PC-3 (cell line): ENCODE measurements at places on chromosomes 3 and 15.

DNA sequence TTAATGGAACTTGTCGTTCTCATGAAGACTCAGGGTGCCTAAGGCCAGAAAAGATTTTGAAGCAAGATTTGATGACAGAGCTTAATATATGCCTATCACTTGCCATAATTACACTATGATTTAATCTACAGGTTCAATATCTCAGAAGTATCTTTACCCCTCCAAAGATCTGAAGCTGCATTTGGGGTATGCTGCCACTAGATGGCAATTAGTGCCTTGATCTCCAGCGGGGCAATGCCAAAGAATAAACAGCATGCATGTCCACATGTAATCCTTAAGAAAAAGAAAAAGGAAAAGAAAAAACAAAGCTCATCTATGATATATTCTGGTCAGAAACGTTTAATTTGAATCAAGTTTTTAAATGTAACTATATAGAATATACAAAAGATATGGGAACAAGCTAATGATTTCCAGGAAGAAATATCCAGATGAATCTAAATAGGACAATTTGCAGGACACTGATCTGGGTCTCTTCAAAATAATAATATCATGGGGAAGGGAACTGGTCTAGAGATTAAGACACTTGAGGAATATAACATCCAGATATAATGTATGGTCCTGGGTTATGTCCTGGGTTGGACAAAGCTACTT is 55.0 kb upstream of the SOX14 start:
- no peak overlapping the region for H3K27ac ChIP-seq
- no peaks in the 10 kb centered on the region for H3K36me3 ChIP-seq
- no peaks in the 10 kb centered on the region for H3K4me1 ChIP-seq

GRCh38 chr3:31839144-31839917 is 141.7 kb downstream of the OSBPL10 start:
- H3K27me3 ChIP-seq = no peaks in the 10 kb centered on the region
- H3K4me3 ChIP-seq = no peak overlapping the region
- no peak overlapping the region for H3K27ac ChIP-seq
- no peak for DNase-seq

- peaks cover 6% of the 10 kb centered on the region for H3K4me1 ChIP-seq
- H3K27me3 ChIP-seq = no peaks in the 10 kb centered on the region
- H3K27ac ChIP-seq = no peak overlapping the region
- no peaks in the 10 kb centered on the region for H3K36me3 ChIP-seq
- DNase-seq = no peak
- H3K4me3 ChIP-seq = peak overlapping the region; percentile 88
Observed at GRCh38 chr15:96358001-96358801, 27.7 kb downstream of the NR2F2 start.

GRCh38 chr3:4866866-4867265 is 112.4 kb upstream of the BHLHE40 start:
- no peaks in the 10 kb centered on the region for H3K27me3 ChIP-seq
- peak overlapping the region; percentile 32; the same call in 1 of the 2 replicates for H3K4me3 ChIP-seq
- H3K4me1 ChIP-seq = peaks cover 16% of the 10 kb centered on the region
- DNase-seq = peak; percentile 29

DNA sequence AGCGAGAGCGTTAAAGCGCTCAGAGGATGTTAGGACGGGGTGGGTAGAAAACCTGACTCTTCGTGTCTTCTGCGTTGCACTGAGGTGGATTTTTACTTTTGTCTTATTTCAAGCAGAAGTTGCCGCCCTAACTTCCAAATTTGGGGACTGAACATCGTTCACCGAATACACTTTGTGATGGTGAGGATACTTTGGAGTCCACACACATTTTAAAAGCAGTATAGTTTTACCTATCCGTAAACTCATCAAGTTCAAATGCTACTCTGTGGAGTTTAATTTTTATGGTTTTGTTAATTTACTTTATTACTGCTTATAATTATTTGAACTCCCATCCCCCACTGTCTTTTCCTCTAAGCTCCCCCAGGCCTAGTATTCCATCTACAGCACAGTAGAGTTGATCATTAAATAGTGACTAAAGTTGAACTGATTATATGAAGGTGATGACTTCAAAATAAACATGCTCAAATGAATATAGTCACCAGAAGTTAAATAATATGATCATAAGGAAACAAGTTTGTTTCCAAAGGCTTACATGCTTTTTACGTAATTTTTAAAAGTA is 617 bp upstream of the EOGT start:
- DNase-seq = no peak
- no peaks in the 10 kb centered on the region for H3K27me3 ChIP-seq
- H3K27ac ChIP-seq = peak overlapping the region; percentile 52

- no peaks in the 10 kb centered on the region for H3K36me3 ChIP-seq
- H3K27me3 ChIP-seq = no peaks in the 10 kb centered on the region
- H3K27ac ChIP-seq = no peak overlapping the region
- no peak for DNase-seq
Observed at GRCh38 chr3:125123451-125124305, 67.9 kb upstream of the HEG1 start.

GRCh38 chr15:38593524-38593923 is 28.9 kb upstream of the RASGRP1 start:
- no peak overlapping the region for H3K4me3 ChIP-seq
- peaks cover 15% of the 10 kb centered on the region for H3K27me3 ChIP-seq
- H3K4me1 ChIP-seq = peaks cover 8% of the 10 kb centered on the region; the same call in 1 of the 2 replicates
- no peak overlapping the region for H3K27ac ChIP-seq

DNA sequence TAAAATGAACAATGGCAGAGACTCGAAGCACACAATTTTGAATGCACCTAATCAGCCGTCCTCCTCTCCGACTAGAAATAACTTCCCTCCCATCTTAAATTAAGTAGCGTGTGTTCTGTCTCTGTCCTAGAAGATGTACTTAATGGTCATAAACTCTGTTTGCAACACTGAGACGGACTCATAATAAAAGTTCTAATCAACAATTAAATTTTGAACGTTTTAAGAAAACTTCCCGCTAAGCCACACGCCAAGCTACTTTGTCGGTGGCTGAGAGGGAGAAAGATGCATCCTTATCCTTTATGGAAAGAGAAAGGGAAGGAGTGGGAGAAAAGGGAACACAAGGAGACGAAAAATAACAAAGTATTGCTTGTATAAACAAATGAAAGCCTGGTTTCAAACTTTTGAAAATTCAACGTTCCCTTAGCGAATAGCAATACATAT is 989 bp downstream of the GNB4 start:
- no peak for DNase-seq
- H3K4me3 ChIP-seq = peak overlapping the region; percentile 82
- peaks cover 41% of the 10 kb centered on the region for H3K27me3 ChIP-seq

DNA sequence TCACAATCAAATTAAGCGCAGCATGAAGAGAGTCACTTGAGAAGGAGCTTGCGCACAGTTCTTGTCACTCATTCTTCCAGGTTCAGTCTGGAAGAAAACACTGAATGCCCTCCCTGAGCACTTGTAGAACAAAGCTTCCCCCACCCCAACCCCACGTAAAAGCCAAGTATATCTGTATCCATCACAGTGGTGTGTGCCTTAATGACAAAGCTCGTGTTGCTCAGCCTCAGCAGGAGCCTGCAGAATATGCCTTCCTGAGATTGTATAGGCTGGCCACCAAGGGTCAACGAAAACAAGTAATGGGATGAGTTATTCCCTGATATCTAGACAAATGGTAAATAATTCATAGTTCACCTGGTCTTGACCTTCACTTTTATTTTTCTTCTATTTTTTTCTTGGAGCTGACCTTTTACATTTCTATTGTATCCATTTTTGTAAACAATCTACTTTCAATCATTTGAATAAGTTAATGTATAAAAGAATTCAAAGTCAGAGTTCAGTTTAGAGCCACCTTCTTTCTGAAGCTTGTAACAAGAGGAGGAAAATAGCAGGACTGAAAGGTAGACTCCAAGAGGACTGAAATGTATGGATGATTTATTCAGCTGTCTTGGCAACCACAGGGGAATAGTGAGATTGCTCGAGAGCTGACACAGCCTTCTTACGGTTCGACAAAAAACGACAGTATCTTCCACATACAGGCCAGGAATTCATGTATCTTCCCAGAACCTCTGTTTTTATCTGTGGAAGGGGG is 405.5 kb upstream of the TPM1 start:
- no peak overlapping the region for H3K4me3 ChIP-seq
- no peaks in the 10 kb centered on the region for H3K4me1 ChIP-seq
- H3K36me3 ChIP-seq = no peaks in the 10 kb centered on the region
- no peak overlapping the region for H3K27ac ChIP-seq
- H3K27me3 ChIP-seq = no peaks in the 10 kb centered on the region
- no peak for DNase-seq

DNA sequence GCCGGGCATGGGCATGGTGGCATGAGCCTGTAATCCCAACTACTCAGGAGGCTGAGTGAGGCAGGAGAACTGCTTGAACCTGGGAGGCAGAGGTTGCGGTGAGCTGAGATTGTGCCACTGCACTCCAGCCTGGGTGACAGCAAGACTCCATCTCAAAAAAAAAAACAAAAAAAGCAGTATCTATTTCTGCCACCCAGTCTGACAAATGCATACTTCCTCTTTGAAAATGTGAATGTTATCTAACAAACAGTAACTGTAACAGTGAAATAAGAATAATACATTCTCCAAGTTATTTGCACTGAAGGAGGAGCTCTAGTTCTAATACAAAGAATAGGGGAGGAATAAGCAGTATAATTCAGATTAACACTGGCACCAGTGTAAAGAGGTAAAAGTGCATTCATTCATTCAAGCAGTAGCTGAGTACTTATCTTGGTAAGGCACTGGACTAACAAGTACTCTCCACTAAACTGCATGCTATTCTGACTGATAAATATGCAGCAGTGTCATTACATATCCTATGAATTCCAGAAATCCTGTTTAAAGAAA is 12.9 kb downstream of the VPS13C start:
- no peak overlapping the region for H3K27ac ChIP-seq
- no peaks in the 10 kb centered on the region for H3K36me3 ChIP-seq
- H3K27me3 ChIP-seq = no peaks in the 10 kb centered on the region
- H3K4me1 ChIP-seq = no peaks in the 10 kb centered on the region
- H3K4me3 ChIP-seq = no peak overlapping the region
- no peak for DNase-seq

DNA sequence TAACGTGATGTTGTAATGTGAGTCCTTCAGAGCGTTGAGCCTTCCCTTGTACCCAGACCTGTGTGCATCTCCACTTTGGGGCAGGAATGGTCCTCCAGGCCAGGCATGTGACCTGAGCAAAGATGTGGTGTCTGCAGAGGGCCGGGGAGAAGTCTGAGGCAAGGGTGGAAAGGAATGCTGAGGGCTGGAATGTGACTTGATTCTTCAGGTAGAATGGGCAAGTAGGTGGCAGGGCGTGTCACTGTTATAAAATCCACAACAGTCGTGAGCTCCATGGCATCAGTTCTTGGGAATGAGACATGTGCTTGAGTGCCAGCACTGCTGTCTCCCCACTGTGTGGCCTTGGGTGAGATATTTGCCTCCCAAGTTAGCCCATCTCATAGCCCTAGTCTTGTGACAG is 24.0 kb upstream of the BSN start:
- H3K4me3 ChIP-seq = no peak overlapping the region
- H3K27me3 ChIP-seq = no peaks in the 10 kb centered on the region
- peak; percentile 23 for DNase-seq
- H3K4me1 ChIP-seq = no peaks in the 10 kb centered on the region

- H3K4me1 ChIP-seq = no peaks in the 10 kb centered on the region
- DNase-seq = no peak
- no peak overlapping the region for H3K4me3 ChIP-seq
- H3K27me3 ChIP-seq = peaks cover 69% of the 10 kb centered on the region
- no peak overlapping the region for H3K27ac ChIP-seq
Observed at GRCh38 chr15:34755419-34755773, 598 bp upstream of the GJD2 start.

DNA sequence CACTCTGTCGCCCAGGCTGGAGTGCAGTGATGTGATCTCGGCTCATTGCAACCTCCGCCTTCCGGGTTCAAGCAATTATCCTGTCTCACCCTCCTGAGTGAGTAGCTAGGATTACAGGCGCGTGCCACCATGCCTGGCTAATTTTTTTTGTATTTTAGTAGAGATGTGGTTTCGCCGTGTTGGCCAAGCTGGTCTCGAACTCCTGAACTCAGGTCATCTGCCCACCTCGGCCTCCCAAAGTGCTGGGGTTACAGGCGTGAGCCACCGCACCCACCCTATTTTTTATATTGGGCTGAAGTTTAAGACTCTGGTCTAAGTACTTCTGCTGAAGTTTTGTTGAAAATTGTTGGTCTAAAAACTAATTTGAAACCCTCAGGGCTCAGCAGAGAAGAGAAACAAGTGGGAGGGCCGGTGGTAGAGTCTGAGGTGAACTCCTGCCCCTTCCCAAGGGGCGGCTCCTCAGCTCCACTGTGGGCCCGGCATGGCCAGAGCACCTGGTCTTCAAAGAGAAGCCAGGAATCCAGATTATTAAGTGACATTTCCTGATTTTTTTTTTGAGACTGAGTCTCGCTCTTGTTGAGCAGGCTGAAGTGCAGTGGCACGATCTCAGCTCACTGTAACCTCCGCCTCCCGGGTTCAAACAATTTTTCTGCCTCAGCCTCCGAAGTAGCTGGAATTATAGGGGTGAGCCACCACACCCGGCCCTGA is 4.0 kb downstream of the HDAC11 start:
- H3K4me3 ChIP-seq = no peak overlapping the region
- H3K27ac ChIP-seq = no peak overlapping the region
- H3K27me3 ChIP-seq = no peaks in the 10 kb centered on the region
- H3K4me1 ChIP-seq = peaks cover 23% of the 10 kb centered on the region

DNA sequence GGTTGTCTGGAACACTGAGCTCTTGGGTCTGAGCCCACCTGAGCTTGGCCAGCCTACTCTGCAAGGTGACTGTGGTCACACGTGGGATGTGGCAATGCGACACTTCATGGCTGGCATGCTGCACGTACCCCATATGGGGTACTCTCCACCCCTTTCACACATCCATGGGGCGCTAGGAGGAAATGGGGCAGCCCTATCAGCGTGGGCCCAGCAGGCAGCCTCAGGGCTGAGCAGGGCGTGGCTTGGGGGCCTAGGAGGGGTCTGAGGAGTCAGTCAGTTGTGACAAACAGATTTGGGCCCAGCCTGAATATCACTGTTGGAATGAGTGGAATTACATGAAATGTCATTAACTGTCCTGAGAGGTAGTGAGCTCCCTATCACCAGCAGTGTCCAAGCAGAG is 82.3 kb upstream of the LINGO1 start:
- H3K27me3 ChIP-seq = 0 out of 2 replicates have a peak, but pooled peaks cover 3% of the 10 kb centered on the region
- no peak overlapping the region for H3K27ac ChIP-seq
- no peaks in the 10 kb centered on the region for H3K36me3 ChIP-seq
- H3K4me1 ChIP-seq = no peaks in the 10 kb centered on the region
- no peak for DNase-seq

- no peak overlapping the region for H3K27ac ChIP-seq
- no peaks in the 10 kb centered on the region for H3K36me3 ChIP-seq
- no peak for DNase-seq
- H3K4me3 ChIP-seq = no peak overlapping the region
Observed at GRCh38 chr3:37475435-37475834, 301.1 kb upstream of the LRRFIP2 start.

- DNase-seq = no peak
- H3K4me1 ChIP-seq = no peaks in the 10 kb centered on the region
- no peaks in the 10 kb centered on the region for H3K36me3 ChIP-seq
- no peak overlapping the region for H3K27ac ChIP-seq
Observed at GRCh38 chr15:58779554-58779953, 8.5 kb downstream of the MINDY2 start.

GRCh38 chr3:141485641-141486495 is 959 bp upstream of the RASA2 start:
- H3K4me3 ChIP-seq = peak overlapping the region; percentile 77
- H3K36me3 ChIP-seq = no peaks in the 10 kb centered on the region
- no peaks in the 10 kb centered on the region for H3K27me3 ChIP-seq
